ENCODE measurements at places on chromosomes 6 and 20.

- DNase-seq = no peak
These were observed 36.9 kb downstream of the MCM8 start for GRCh38 chr20:5987383-5987782.

DNA sequence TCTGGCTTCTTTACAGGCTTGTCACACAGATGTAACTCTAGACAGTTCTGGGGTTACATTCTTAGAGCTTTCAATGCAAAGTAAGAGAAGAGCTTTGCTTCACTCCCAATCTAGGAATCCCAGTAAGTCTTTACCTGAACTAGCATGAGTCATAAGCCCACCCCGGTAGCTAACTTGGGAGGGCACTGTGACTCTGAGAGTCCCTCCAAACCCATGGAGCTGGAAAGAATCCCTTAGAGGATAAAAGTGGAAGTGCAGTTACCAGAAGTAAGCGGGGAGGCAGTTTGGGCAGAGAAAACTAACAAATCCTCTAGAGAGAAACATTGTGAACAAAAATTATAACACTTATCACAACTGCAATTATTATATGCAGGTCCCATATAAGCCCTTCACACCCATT, 84.0 kb upstream of the SMLR1 start:
- no peak for DNase-seq

DNA sequence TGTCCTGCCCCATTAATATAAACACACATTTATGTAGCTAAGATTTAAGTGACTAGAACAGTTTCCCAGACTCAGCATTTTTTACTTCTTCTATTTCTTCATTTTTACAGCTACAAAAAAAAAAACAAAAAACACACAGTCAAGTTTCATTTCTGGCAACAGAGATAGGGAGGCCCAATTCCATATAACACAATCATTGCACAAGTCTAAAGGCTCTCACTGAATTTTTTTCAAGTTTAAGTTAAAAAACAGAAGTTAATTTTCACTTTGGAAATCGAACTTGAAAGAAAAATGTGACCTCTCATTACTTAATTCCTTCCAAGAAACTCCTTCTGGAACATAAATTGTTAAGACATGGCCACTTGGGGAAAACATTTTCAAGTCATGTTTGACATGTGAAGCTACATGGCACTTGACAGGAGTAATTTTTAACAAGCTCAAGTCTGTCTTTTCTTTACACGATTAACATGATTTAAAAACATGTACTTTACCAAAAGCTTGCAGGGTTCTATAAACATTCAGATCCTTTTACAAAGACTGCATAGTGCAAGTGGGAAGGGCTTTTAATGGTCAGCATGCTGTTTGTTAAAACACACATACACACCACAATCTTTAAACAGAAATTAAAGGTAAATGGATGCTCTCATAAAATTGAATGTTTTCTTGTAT, 100.1 kb upstream of the CCDC28A start:
- no peak for DNase-seq

DNA sequence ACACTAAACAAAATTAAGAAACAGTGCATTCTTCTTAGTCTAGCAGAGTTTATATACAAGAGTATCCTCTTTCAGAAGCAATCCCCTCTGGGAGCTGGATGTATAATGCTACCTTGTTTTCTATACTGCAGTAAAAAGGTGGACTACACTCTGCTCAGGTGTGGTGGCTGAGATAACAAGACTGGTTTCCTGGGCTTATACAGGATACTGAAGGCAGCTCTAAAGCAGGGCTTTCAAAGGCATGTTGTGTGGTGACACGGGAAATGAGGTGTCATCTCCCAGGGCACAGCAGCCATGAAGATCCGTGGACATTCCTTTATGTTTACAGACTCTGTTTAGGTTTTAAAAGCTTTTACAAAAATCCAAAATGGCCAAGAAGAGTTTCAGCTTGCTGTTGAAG, 136.7 kb downstream of the MAP3K4 start:
- DNase-seq = no peak

GRCh38 chr6:25963426-25964123, 973 bp downstream of the TRIM38 start:
- DNase-seq = no peak

DNA sequence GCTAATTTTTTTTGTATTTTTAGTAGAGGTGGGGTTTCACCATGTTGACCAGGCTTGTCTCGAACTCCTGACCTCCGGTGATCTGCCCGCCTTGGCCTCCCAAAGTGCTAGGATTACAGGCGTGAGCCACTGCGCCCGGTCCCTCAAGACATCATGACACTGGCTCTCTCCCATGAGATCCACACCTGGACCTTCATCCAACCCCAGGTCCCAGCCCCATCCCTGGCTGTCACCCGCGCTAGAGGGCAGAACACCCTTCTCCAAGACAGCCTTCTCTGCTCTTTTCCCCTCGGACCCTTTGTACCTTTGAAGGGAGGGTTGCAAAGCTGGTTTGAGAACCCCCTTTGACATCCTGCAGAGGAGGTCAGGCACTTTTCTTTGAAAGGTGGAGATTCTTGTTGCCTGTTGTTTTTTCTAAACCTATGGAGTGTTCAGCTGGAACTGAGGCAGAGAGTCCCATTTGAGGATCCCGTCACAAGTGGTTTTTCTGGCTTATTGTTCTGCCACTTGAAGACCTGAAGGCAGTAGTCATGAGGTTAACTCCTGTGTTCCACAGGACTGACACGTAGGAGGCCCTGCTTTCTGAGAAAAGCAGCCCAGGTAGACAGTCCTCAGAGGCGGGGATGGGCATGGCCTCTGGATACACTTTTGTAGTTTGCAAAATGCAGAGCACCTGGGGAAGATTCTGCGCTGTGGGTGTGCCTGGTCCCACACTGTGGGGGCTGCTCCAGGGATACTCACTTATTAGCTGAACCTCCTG, 171.1 kb upstream of the SNX9 start:
- no peak for DNase-seq

- DNase-seq = no peak
These were observed 32.1 kb downstream of the TP53INP2 start for GRCh38 chr20:34736106-34736735.

GRCh38 chr6:157335829-157336228, 12.5 kb upstream of the TMEM242 start:
- no peak for DNase-seq

GRCh38 chr6:137861550-137862337, 5.3 kb upstream of the TNFAIP3 start:
- no peak for DNase-seq

GRCh38 chr6:163397326-163397725, 17.2 kb upstream of the QKI start:
- no peak for DNase-seq

GRCh38 chr6:141552463-141552862, 580.3 kb upstream of the GJE1 start:
- no peak for DNase-seq

- no peak for DNase-seq
These were observed 4.1 kb upstream of the CEP250 start for GRCh38 chr20:35451295-35451694.

DNA sequence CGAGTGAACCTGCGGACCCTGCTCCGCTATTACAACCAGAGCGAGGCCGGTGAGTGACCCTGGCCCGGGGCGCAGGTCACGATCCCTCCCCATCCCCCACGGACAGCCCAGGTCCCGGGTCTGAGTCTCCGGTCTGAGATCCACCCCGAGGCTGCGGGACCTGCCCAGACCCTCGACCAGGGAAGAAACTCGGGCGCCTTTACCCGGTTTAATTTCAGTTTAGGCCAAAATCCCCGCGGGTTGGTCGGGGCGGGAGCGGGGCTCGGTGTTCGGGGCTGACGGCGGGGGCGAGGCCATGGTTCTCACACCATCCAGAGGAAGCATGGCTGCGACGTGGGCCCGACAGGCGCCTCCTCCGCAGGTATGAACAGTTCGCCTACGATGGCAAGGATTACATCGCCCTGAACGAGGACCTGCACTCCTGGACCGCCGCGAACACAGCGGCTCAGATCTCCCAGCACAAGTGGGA, 46.9 kb upstream of the TRIM26 start:
- peak; percentile 47 for DNase-seq

GRCh38 chr6:40124924-40125323, 190.7 kb upstream of the MOCS1 start:
- no peak for DNase-seq

GRCh38 chr6:157656437-157656997, 166.5 kb upstream of the SNX9 start:
- DNase-seq = no peak

DNA sequence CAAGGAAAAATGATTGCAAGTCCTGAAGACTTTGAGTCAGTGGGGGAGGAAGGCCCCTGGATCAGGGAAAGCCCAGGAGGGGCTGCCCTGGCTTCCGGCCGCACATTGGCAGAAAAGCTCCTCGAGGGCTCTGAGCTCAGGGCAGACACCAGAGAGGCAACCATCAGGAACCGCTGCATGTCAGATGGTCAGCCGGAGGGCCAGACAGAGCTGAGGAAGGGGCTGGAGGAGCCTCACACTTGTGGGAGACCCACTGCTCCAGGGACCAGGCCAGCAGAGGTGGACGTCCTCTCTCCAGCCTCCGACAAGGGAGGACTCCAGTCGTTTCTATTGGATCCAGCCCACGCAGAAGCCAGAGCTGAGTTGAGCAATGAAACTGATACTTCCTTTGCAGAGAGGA, 30.2 kb upstream of the AAR2 start:
- DNase-seq = no peak

- no peak for DNase-seq
These were observed 228.3 kb upstream of the PDE10A start for GRCh38 chr6:165891320-165891719.

GRCh38 chr6:119643876-119644275, 294.3 kb upstream of the MAN1A1 start:
- no peak for DNase-seq

GRCh38 chr20:24816431-24816830, 132.6 kb upstream of the CST7 start:
- no peak for DNase-seq

- no peak for DNase-seq
These were observed 35.8 kb upstream of the NOP56 start for GRCh38 chr20:2616634-2617033.

DNA sequence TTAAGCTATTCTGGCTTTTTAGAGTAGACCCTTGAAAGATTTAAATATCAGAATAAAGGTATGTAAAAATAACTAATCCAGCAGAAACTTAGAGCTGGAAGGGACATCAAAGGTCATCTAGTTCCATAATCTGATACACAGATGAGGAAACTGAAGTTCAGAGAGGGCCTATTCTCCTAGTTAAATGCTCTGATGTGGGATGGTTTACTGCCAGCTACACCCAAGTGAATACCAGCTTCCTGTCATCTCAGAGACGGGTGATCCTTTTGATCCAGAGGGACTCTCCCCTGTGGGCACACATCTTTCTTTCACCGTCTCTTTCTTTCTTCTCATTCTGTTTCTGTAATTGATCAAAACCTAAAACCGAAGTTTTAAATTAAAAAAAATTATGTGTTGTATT, 94.1 kb downstream of the MAN1A1 start:
- DNase-seq = no peak

DNA sequence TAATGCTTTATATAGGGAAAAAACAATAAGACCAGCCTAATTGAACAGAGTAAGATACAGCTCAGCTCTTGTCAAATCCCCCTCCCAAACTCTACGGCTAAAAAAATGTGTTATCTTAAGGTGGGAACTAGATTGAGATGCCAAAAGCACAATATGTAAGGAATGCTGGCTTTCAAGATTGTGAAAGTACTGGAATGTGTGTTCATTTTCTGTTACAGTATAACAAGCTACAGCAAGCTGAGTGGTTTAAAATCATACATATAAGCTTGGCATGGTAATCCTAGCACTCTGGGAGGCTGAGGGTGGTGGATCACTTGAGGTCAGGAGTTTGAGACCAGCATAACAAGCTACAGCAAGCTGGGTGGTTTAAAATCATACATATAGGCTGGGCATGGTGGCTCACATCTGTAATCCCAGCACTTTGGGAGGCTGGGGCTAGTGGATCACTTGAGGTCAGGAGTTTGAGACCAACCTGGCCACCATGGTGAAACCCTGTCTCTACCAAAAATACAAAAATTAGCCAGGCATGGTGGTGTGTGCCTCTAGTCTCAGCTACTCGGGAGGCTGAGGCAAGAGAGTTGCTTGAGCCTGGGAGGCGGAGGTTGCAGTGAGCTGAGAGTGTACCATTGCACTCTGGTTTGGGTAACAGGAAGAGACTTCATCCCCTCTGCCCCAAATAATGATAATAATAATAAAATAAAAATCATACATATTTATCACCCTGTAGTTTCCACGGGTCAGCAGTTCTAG, 297.7 kb downstream of the DOK5 start:
- DNase-seq = no peak

- no peak for DNase-seq
These were observed 58.6 kb upstream of the GCLC start for GRCh38 chr6:53603386-53604116.

GRCh38 chr6:33273924-33274902, 2.3 kb downstream of the RPS18 start:
- no peak for DNase-seq

GRCh38 chr6:55776113-55776512, 99.3 kb downstream of the BMP5 start:
- no peak for DNase-seq
